ENCODE measurements at places on chromosomes 13 and 19. TPM values are rescaled to one million over a fixed set of nuclear protein-coding genes. Genes with fewer than 3 reads are reported as not detected.

The FAM83E gene
- 4.3 TPM for total RNA-seq

The PSG7 gene
- total RNA-seq = not detected

The C19orf38 gene
- total RNA-seq = 3.9 TPM

The F10 gene
- total RNA-seq = not detected

DNA sequence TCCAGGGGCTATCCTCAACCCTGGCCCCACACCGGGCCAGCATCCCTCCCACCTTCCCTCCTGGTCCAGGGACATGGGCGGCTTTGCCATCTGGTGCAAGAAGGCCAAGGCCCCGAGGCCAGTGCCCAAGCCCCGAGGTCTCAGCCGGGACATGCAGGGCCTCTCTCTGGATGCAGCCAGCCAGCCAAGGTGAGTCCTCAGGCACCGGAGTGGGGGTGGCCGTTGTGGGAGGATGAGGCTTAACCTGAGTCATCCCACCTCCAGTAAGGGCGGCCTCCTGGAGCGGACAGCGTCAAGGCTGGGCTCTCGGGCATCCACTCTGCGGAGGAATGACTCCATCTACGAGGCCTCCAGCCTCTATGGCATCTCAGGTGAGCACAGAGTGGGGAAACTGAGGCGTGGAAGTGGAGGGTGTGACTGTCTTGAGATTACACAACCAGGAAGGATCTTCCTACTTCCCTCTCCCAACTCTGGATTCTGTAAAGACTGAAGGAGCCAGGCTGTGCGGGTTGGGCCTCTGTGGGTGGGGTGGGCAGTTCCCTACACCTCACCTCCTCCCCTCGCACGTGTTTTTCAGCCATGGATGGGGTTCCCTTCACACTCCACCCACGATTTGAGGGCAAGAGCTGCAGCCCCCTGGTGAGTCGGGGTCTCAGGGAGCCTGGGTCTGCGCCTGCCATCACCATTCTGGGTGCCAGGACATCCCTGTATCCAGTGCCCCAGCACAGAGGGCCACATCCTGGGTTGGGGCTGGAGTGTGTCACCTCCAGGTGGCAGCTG is 3.8 kb downstream of the MVB12A start:
- H3K4me1 ChIP-seq = peaks cover 12% of the 10 kb centered on the region
- H3K27me3 ChIP-seq = no peaks in the 10 kb centered on the region
- no peak overlapping the region for H3K27ac ChIP-seq
- DNase-seq = no peak
- H3K36me3 ChIP-seq = peaks cover 15% of the 10 kb centered on the region
- H3K4me3 ChIP-seq = no peak overlapping the region

DNA sequence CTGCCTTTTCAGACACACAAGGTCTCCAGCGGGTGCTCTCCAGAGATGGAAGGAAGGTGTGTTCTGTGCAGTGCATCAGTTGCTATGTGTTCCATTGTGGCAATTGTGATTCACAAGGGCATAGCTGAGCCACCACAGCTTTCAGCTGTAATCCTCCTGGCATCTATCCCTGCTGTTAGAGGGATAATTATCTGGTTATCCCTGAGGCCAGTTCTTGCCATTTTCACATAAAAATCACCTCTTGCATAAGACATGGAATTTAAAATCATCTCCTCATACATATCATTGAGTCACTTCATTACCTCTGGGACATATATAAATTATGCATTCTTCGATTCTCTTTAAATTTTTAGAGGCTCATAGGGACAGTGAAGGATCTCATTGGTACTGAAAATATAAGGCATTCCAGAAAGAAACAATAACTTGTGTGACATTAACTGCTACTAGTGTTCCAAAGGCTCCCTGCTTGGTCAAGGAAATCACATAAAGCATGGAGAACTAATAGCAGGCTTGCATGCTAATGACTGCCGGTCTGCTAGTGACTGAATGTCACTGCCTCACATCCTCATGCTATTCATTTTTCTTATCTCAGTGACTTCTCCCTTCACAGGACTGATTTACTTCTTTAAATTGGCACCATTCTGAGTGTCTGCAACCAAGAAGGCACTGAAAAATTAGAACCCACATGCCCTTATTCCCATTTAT is 214.0 kb downstream of the ENOX1 start:
- peaks cover 23% of the 10 kb centered on the region for H3K27me3 ChIP-seq
- H3K36me3 ChIP-seq = no peaks in the 10 kb centered on the region
- no peak for DNase-seq
- H3K27ac ChIP-seq = no peak overlapping the region
- H3K4me1 ChIP-seq = peaks cover 3% of the 10 kb centered on the region
- H3K4me3 ChIP-seq = no peak overlapping the region

- H3K27ac ChIP-seq = no peak overlapping the region
- DNase-seq = peak; percentile 60
- H3K4me1 ChIP-seq = peaks cover under 1% of the 10 kb centered on the region
- H3K4me3 ChIP-seq = no peak overlapping the region
- H3K36me3 ChIP-seq = peaks cover 63% of the 10 kb centered on the region
- no peaks in the 10 kb centered on the region for H3K27me3 ChIP-seq
Measured at GRCh38 chr19:11130824-11131455, 24.6 kb downstream of the SPC24 start.

DNA sequence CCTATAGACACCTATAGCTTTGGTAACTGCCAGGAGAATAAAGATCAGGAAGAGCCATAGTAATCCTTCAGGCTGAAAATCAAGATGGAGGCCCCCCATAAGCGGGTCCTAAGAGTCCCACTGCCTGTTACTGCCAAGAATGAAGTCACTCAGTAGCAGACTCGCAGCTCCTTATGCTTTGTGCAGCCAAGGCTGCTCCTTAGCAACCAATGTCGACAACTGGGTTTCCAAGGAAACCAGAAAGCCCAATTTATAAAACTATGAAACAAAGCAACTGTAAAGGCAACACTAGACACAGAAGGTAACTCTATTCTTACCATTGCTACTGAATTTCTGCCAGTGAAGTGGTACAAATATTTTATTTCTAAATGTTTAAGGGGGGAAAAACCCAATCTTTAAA is 56.5 kb downstream of the DCLK1 start:
- no peaks in the 10 kb centered on the region for H3K36me3 ChIP-seq
- no peak overlapping the region for H3K4me3 ChIP-seq
- H3K4me1 ChIP-seq = no peaks in the 10 kb centered on the region
- no peaks in the 10 kb centered on the region for H3K27me3 ChIP-seq
- no peak overlapping the region for H3K27ac ChIP-seq
- DNase-seq = no peak

DNA sequence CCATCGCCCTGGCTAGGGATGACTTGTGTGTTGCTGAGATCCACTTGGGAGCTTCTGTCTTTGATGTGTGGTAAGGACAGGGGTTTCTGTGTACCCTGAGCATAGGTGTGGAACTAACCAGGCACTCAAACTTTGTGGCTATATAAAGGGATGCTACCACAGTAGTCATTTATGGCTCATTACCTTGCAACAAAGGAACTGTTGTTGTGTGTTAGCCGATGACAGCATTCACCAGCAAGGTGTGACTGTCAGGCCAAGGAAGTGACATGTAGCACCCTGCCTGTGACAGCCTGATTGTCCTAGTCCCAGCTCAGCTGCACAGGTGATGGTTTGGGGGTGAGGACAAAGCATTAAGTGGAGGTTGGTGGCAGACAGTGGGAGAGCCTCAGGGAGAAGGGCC is 73.6 kb downstream of the COG3 start:
- no peak overlapping the region for H3K27ac ChIP-seq
- peaks cover 6% of the 10 kb centered on the region for H3K4me1 ChIP-seq
- H3K4me3 ChIP-seq = no peak overlapping the region
- no peak for DNase-seq
- H3K27me3 ChIP-seq = no peaks in the 10 kb centered on the region
- peaks cover 35% of the 10 kb centered on the region for H3K36me3 ChIP-seq

Measured in activated T-helper 2 cell treated with anti-CD3 and anti-CD28 coated beads, Interferon-gamma antibody, Interleukin-2, Interleukin-4, amounts not matched to agents 10 μg/mL and 5 μg/mL and 100 μg/mL, durations not matched to agents 14 hours and 24 hours and 36 hours (primary cell).